ENCODE measurements at places on chromosomes 4 and X.

- DNase-seq, result no peak
Measured at GRCh38 chrX:71162981-71163380, 18.3 kb downstream of the NLGN3 start.

- DNase-seq, result no peak
Measured at GRCh38 chr4:82594456-82594855, 32.7 kb upstream of the TMEM150C start.

GRCh38 chr4:14906805-14907204, 95.5 kb upstream of the CPEB2 start:
- DNase-seq, result no peak

GRCh38 chr4:138599965-138600364, 357.8 kb upstream of the SLC7A11 start:
- DNase-seq, result no peak

- no peak for DNase-seq
Measured at GRCh38 chrX:112457788-112458187, 221.9 kb downstream of the LHFPL1 start.

- DNase-seq, result peak; percentile 1
Measured at GRCh38 chr4:52234561-52235440, 183.7 kb downstream of the SPATA18 start.

- DNase-seq, result no peak
Measured at GRCh38 chrX:119459181-119459580, 9.1 kb upstream of the SLC25A5 start.

DNA sequence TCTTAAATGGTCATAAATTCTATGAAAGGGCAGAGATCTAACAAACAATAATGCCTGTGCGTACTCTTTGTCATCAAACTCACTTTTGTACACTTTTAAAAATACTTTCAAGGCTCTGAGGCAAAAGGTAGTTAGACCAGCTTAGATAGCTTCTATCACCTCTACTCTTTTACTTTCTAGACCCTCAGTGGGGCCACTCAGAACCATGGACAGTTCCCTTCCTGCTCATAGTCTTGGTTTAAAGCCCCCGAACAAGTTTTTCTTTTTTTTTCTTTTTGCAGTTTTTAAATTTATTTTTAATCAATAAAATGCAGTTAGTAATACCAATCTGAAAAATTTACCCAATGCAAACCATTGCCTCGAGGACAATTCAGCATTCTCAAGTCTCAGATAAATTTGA, 460.5 kb upstream of the CNKSR2 start:
- no peak for DNase-seq

DNA sequence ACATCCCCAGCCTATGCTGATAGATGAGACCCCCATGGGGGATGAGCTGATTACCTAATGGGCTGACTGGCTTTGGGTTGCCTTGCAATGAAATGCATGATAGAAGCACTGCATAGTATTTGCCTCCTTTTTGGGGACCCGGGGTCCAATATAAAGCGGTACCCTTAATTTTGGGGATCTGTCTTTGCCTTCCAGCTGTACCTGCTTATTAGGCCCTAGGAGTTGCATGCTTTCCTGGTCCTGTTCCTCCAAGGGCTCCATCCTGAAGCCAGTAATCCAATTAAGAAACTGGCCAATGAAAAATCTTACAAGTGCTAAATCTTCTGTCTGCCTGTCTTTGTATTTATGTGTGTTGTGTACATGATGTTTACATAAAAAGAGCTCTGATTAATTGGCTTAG, 791.6 kb downstream of the TRIML1 start:
- DNase-seq, result no peak

- DNase-seq, result no peak
Measured at GRCh38 chr4:26367811-26368210, 47.0 kb downstream of the RBPJ start.

- no peak for DNase-seq
Measured at GRCh38 chrX:43065978-43066377, 288.0 kb upstream of the PPP1R2C start.

Data from BJ (cell line).